SHP77 treated with DMSO at 0.1 percent for 48 hours (cell line): ENCODE measurements at places on chromosomes 7 and 10.

- no peak for DNase-seq
Measured at GRCh38 chr10:99520847-99521764, 11.6 kb upstream of the NKX2-3 start.

GRCh38 chr10:61047788-61048560, 104.0 kb upstream of the RHOBTB1 start:
- DNase-seq: no peak

GRCh38 chr10:129945064-129945463, 19.0 kb downstream of the EBF3 start:
- no peak for DNase-seq

DNA sequence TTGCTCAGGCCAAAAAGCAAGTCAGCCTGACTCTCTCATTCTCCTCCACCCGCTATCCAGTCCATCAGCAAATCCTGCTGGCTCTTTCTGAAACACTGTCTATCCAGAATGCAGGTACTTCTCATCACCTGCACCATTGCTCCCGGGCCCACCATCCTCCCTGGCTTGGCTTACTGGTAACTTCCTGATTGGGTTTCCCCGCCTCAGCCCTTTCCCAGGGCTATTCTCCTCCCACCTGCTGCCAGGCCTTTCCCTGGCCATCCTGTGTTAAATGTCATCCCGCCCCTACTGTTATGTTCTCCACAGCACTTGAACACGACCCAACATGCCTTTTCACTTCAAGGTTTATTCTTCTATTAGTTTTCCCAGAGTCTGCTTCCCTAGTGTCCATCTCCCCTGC, 124.0 kb downstream of the CNNM2 start:
- peak; percentile 76 for DNase-seq

DNA sequence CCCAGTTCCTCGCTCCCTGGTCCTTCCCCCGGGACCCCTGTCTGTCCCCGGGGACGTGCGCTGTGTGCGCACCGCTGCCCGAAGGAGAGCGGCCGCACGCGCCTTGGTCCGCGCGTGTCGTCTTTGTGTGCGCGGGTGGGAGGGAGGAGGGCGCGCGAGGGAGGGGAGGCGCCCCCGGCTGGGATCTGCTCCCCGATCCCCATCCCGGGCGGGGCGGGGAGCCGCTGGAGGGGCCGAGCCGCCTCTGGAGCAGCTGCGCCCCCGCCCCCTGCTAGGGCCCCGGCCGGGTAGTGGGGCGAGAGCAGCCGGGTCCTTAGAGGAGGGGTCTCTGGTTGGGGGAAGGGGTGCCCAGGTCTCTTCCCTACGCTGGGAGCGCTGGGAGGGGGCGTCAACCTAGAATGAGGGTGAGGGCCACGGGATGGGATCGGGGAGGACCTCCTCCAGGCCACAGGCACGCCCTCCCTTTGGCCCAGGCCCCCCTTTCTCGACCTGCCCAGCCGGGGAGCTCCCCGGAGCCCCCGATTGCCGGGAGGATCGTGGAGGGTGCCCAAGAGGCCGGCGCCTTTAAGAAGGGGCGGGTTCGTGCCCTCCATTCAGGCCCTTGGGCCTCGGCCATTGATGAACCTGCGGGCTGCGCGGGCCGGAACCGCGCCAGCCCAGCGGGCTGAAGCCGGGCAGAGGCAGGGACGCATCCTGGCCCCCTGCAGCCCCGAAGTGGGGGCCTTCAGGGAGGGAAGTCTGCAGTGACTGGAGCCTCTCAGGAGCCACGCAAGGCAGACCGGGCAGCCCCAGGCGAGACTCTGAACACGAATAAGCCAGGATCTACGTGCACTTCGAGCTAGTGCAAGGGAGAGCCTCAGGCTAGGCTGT, 678 bp downstream of the SH2B2 start:
- no peak for DNase-seq

DNA sequence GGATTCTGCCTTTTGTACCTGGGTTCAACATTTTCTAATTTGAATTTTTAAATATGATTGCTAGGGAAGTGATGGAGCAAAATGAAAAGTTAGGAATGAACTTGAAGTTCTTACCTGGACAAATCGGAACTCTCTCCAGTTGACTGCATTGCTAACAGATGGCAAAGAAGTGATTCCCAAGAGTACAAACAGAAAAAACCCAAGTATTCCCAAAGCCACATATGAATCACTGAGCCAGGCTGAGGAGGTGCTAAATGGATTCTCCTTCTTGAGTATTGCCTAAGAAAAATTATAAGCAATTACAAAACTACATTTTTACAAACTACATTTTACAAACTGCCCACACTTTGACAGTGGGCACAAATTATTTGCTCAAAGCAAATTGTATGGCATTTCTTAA, 25.9 kb downstream of the STEAP4 start:
- DNase-seq: no peak

DNA sequence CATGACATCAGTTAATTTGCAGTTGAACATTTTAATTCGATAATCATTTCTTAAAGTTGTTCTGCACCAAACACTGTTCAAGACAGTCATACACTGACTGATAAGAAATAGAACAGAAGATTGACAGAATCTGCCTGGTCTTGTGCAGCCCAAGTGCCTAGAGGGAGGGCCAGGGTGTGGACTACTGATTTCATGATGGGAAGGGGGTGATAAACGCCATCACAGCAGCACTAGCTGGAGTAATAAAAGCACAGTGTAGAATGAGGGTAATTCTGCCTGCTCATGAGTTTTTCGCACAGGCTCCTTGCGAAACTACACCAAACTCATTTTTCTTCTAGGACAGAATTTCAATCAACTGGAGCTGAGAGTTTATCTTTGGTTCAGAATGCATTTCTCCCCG, 270.1 kb downstream of the ARL4A start:
- DNase-seq: no peak

GRCh38 chr7:7996568-7996967, 28.0 kb downstream of the GLCCI1 start:
- DNase-seq: no peak

GRCh38 chr7:159113056-159113455, 31.6 kb downstream of the VIPR2 start:
- DNase-seq: no peak

GRCh38 chr10:118682533-118682932, 72.2 kb downstream of the CACUL1 start:
- no peak for DNase-seq

DNA sequence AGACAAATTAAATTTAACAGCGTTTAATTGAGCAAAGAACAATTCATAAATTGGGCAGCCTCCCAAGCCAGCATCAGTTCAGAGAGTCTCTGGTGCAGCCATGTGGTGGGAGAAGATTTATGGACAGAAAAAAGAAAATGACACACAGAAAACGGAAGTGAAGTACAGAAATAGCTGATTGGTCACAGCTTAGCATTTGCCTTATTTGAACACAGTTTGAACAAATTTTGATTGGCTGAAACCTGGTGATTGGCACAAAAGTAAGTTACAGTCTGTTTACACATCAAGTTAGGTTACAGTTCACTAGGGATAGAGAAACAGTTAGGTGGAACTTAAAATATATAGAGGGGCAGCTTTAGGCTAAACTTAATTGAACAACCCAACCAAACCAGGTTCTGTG, 720.1 kb downstream of the TYW1 start:
- no peak for DNase-seq

- DNase-seq: no peak
Measured at GRCh38 chr10:71963351-71964097, 671 bp upstream of the CHST3 start.
